ENCODE measurements at places on chromosomes 13 and 19.
A peak's percentile ranks its signal among the peaks of the same experiment; 100 is the strongest.

DNA sequence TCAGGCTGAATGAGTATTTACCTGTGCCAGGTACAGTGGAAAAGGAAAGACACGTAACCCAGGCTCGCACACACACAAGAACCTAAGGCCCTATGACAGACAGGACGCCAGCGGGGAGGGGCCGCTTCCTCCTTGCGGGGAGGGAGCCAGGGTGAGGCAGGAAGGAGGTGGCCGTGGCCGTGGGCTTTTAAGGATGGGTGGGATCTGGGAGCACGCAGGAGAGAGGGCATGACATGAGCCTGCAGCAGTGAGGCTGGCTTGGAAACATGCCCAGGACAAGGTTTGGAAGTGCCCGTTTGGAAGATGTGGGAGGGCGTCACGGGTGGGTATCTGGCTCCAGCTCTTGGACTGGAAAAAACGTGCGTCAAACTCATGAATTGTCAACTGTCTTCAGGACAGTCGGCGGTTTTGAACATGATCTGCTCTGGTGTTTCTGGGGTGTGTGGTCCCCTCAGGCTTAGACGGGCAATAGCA, 20.1 kb downstream of the SH3GL1 start:
- DNase-seq: peak; percentile 43

- DNase-seq: no peak
These were observed 363.2 kb downstream of the GPC6 start for GRCh38 chr13:93589788-93590187.

GRCh38 chr19:47467914-47468313, 3.8 kb downstream of the SLC8A2 start:
- DNase-seq: no peak

GRCh38 chr19:48928164-48929025, 5.1 kb upstream of the DHDH start:
- no peak for DNase-seq

DNA sequence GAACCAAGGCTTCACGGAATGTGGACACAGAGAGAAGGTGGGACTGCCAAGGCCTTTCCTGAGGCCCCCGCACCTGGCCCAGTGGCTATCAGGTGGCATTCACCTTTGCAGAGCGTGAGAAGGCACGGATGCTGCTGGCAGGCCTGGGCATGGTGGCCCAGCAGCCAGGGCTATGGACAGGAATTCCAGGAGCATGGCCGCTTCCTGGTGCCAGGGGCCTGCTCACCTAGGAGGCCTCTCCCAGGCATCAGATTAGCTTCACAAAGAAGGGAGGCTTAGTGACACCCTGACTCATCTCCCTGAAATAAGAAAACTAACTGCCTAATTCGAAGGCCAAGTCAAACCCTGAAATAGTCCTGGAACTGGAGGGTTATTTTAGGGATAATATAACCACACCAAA, 155.8 kb downstream of the TEX29 start:
- no peak for DNase-seq

Measured in germinal center (tissue), 1 donor.